Purkinje cell (primary cell): ENCODE measurements at places on chromosomes 5 and 9. TPM values are rescaled to one million over a fixed set of nuclear protein-coding genes. Genes with fewer than 3 reads are reported as not detected.

Gene TLX3
- not detected in 2 replicates for polyA plus RNA-seq

Gene HTR4
- not detected in 2 replicates for polyA plus RNA-seq

Gene FOXD4L5
- polyA plus RNA-seq = not detected in 2 replicates

Gene FAM169A
- 10.2 and 15.5 TPM in 2 replicates for polyA plus RNA-seq

Gene TRIM7
- polyA plus RNA-seq = 0.35 TPM in 1 of 2 replicates, not detected in the other
